ENCODE measurements at places on chromosomes 13 and 19.
A peak's percentile ranks its signal among the peaks of the same experiment; 100 is the strongest.

- DNase-seq: no peak
These were observed 4.2 kb downstream of the C5AR1 start for GRCh38 chr19:47313754-47314295.

- no peak for DNase-seq
These were observed 321.0 kb downstream of the COG6 start for GRCh38 chr13:39976481-39976880.

GRCh38 chr13:41416276-41416675 lies 41.1 kb upstream of the RGCC start:
- no peak for DNase-seq

DNA sequence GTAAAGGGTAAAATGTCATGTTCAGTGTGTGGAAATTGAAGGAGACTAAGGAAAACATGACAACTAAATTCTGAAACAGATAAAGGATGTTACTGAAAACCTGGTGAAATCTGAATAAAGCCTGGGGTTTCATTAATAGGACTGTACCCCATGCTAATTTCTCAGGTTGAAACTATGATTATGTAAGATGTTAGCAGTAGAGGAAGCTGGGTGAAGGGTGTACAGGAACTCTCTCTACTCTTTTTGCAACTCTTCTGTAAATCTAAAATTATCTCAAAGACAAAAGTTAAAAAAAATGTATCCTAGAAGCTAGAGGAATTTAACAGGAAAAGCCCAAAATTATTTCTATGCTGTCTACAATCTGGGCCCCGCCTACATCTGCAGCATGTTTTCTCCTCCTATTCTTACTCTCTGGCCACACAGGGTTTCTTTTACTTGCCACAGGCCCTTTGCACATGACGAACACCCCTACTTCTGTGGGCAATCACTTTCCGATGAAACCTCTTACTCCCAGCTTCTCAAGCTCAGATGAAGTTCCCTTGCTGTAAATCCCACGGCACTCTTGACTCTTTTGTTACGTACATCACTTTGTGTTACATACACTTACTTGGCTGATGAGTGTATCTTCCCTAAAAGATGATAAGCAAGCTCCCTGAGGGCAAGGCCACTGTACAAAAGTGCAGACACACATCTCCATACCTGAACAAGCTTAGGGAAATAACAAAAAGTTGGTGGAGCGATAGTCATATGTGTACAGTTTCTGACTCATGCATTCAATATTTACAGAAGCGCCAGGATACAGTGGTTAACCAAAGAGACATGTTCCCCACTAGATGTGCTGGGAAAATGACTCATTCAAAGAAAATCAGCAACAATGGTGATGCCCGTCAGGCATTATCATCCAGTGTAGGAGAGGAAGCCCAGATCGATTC lies 32.6 kb downstream of the RUBCNL start:
- peak; percentile 11 for DNase-seq
